Karpas-422 (cell line): ENCODE measurements at places on chromosomes 1 and 21.

DNA sequence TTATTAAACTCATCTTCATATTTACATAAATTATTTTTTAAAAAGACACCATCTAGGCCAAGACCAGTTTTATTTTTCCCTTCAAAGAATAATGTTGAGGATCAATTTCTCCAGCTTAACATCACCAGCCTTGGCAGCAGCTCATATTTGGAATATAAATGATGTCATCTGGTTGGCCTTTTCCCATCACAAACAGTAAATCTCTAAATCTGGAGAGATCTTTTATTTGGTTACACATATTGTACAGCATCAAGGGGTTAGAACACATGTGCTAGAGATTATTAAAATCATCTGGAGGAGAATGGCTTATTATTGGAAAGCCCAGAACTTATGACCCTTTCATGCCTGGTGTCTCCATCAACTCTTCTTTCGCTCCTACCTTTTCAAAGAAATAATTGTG is 508.8 kb downstream of the PLPP3 start:
- no peak for DNase-seq

DNA sequence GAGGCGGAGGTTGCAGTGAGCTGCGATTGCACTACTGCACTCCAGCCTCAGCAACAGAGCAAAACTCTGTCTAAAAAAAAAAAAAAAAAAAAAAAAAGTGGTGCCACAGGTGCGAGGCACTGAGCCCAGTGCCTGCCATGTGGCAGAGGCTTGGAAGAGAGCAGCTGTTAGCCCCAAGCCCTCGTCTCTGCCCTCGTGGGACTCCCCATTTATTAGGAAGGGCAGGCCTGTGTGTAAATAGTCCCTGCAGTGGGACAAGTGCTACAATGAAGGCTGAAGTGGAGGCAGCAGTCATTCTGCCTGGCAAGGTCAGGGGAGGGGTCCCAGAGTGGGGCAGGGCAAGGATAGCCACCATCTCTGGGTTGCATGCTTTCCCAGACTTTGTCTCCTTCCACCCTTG is 6.5 kb downstream of the RPS6KA1 start:
- DNase-seq: no peak

DNA sequence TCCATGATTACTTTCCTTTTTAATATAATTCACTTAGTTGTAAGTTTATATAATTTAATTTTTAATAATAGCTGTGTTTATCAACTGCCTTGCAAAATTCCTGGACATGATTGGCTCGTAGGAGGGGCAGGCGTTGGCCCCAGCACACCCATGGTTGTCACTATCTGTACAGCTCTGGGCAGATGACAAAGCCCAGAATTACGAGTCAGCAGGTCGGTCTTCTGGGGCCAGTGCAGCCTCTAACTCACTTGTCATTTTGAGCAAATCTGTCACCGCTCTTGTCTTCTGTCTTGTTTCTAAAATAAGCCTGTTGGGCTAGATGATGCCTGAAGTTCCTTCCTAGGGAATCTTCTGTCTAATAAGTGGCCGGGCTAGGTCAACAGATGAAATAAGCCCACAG is 21.4 kb upstream of the LRRC38 start:
- no peak for DNase-seq

DNA sequence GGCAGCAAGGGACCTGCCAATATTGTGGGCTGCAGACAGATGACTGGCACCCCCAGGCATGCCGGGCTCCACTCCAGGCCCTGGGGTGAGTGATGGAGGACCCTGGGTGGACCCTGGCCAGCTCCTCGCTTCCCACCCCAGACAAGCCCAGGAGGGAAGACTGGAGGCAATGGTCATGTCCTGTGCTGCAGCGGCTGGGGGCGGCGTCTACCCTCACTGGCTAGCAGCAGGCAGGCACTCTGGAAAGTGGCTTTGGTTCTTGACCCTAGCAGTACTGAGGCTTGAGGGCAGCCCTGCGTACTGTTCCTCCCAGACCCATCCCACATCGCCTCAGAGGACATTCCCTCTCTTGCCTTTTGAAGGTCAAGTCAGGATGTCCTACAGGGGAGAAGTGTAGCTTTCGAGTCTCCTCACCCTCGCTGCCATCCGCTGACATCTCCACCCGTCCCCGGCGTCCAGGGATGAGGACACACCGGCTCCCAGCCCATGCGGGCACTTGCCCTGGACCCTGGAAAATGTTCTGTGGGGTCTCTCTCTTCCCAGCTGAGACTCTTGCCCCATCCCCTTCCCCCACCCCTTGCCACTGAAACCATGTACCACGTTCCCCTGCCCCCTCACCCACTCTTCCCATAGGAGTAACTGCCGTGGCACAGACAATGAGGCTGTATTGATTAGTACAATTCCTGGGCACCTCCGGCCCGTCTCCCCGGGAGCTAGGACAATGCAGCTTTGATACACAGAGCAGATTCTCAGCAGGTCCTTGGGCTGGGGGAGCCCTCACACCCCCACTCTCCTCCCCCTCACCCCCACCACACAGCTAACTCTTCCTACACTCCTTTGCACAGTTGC is 15.0 kb downstream of the SLC6A9 start:
- DNase-seq: no peak

- no peak for DNase-seq
Measured at GRCh38 chr1:64471218-64472039, 1.5 kb downstream of the CACHD1 start.

DNA sequence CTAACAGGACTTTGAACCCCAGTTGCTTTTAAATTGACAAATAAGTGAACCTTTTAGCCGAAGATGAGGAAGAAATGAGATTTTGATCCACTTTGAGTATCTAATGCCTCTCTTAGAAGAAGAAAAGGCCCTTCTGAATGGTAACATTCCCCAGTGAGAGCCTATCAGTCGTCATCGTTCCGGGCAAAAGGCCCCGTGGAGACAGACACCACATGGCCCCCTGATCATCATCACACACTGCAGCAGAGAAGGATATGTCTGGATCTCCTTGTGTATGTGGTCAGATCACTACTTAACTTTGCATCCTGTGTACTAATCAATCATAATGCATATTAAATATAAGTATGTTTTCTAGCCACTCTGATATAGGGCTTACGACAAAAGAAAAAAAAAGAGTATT is 87.3 kb upstream of the SMYD2 start:
- no peak for DNase-seq

DNA sequence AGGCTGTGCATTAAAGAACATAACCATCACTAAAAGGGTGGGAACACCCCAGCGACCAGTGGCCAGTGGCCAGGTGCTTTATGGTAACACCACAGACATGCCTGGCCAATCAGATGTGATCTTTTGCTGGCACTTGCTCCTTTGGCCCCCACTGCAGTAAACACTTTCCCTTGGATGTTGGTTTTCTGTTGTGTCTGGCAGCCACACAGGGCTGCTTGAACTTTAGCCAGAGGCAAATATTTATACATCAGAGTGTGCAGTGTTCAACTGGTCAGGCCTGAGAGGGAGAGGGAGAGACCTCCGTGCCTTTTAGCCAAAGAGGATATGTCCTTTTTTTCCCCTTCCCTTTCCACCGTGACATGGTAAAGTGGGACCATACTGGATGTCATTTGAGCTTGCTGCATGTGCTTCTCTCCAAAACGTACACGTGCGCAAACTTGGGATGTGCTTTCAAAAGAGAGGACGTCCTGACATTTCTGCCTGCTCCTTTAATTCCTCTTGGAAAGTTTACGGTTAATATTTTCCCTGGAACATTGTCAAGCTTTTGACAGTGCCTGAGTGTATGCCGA is 101.2 kb downstream of the NFIA start:
- DNase-seq: no peak

DNA sequence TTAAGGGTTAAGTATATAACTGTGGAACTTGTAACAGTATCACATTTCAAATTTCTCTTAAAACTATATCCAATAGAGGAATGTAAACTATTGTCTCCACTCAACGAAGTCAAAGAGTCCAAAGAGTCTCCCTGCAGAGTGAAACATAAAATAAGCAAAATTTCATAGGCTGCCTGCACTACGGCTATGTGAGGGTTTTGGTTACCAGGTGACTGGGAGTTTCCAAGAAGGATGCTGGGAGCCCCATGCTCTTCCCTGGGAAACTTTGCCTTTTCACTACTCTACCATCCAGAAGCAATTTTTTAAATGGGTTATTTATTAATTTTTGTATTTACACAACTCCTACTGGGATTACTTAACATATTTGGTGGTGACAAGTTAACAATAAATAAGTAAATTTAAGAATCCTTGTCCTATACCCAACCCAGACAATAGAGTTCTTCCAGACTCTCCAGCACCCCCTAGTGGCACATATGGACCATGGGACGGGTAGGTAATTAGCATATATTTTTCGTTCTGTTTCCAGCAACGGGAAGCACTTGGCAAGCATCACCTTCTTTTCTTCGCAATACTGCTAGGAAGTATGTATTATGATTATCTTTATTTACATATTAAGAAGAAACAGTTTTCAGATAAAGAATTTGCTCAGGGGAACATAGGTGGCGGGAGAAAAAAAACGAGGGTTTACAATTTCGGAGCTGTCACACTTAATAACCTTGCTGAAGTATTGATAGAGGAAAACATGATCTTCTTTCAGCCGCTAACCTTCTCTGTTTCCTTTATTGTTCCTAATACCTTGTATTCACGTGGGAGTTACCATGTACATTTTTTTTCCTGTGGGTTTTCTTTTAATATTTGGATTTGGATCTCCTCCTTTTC is 3.5 kb downstream of the FMO2 start:
- peak; percentile 90 for DNase-seq

DNA sequence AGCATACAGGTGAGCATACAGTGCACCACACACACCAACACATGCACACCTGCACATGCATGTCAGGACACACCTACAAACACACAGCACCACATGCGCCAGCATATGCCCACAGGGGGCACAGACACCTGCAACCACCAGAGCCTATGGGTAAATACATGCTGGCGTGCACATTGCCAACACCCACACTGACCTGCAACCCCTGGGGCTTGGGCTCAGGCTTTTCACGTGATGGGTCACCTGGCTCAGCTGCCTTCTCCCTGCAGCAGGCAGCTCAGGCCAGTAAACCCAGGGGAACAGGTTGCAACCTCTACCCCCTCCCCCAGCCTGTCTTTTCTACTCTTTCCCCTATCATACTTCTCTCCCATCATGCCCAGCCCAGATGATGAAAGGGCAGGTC is 8.1 kb downstream of the CD247 start:
- DNase-seq: no peak

DNA sequence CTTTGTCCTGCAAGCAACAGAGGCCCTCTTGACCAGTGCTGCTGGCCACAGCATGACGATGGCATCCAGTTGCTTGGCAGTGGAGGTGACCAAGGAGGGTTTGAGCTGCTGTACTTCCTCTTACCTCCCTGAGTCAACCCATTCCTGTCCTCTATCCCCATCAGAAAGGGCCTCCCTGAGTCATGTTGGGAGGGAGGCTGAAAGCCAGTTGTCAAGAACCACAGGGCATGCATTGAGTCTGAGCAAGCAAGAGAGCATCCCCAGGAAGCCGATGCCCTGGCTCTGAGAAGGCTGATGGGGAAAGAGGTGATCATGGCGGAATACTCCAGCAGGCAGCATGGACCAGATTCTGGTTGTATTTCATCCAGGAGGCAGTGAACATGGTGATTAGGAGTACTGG is 69.6 kb downstream of the LACTBL1 start:
- no peak for DNase-seq
